Motor neuron (in vitro differentiated cells): ENCODE measurements at places on chromosomes 2 and 18. TPM values are rescaled to one million over a fixed set of nuclear protein-coding genes. Genes with fewer than 3 reads are reported as not detected.

The RAPH1 gene
- total RNA-seq, result 4.4 and 4.9 TPM in 2 replicates

The RAB27B gene
- 8.0 and 10.7 TPM in 2 replicates for total RNA-seq

The C1D gene
- total RNA-seq, result 22.3 and 28.2 TPM in 2 replicates

The WDR35 gene
- total RNA-seq, result 8.2 and 9.5 TPM in 2 replicates

The SAG gene
- total RNA-seq, result not detected in 2 replicates

The PREB gene
- total RNA-seq, result 36.5 and 41.5 TPM in 2 replicates

The IHH gene
- total RNA-seq, result 0.53 and 0.57 TPM in 2 replicates

The EMILIN1 gene
- total RNA-seq, result 1.8 and 1.9 TPM in 2 replicates

The IL36G gene
- total RNA-seq, result 0.31 TPM in 1 of 2 replicates, not detected in the other
